ENCODE measurements at places on chromosomes 3 and 15. TPM values are rescaled to one million over a fixed set of nuclear protein-coding genes. Genes with fewer than 3 reads are reported as not detected.
A peak's percentile ranks its signal among the peaks of the same experiment; 100 is the strongest.

DNA sequence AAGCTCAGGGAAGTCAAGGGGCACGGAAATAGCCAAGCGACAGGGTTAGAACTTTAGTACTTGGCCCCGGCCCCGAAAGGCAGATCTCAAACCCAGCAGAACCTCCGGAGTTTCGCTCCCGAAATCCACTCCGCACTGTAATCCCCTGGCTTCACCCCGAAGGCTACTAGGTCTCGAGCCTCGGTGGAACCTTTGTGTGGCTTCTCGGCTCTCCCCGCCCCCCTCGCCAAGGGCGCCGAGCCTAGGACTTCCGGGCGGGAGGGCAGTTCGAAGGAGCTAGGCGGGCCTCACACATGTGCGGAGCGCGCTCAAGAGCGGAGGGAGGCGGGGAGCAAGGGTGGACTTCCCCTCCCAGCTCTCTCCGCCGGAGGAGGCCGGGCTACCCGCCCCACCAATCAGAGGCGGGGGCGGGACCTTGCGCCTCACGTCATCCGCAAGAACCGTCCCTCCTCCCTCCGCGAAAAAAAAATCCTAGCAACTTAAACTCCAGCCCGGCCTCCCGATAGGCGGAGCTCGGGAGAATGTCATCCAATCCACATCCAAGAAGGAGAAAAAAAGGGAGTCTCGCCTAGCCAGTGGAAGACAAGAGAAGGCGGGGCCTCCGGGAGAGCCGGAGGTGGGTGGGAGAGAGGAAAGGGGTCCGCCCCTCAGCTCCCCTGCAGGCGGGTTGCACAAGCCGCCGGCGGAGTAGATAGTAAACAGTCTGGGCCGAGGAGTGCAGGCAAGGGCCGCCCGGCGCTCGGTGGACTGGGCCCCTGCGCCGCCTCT is 2.4 kb upstream of the SIN3A start:
- DNase-seq, result peak; percentile 99

GRCh38 chr3:141881702-141882101 is 5.3 kb downstream of the ATP1B3 start:
- DNase-seq, result no peak

DNA sequence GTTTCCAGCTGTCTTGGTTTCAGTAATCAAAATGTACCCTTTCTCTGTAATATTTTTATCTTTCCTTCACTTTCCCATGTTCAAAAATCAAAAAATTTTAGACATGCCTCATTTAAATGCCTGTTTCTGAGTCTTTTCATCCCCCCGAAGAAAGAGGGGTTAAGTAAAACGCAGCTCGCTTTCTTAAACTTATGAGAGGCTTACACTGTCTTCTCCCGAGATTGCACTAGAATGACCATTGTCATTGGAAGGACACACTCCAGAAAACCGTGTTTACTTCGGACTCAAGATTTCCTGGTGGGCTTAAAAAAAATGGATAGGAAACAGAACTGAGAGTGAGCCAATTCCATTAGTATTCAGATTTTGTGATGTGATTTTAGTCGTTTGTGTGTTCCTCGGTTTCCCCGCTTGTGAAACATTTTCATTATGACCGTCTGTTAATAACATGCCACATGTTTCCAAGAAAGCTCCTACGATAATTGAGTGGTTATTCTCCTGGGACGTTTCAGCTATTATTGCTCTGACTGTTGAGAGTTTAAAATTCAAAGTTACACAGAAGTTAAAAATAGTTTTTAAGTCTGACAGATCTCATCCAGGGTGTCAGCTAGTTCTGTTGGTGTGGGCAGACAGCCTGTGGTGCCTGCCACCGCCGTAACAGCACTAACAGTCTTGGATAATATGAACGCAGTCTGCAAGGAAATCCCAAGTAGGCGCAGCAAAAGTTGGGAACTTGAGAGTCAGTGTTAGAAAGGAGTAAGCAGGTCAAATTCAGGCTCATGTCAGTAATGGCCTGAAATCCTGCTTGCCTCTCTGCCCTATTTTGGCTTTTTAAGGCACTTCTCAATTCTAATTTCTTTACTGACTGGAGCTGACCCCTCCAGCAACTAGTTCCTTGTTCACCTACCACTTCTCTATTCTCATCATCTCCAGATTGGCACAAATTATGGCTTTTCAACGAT is 1.5 kb downstream of the CRYBG3 start:
- DNase-seq, result no peak

DNA sequence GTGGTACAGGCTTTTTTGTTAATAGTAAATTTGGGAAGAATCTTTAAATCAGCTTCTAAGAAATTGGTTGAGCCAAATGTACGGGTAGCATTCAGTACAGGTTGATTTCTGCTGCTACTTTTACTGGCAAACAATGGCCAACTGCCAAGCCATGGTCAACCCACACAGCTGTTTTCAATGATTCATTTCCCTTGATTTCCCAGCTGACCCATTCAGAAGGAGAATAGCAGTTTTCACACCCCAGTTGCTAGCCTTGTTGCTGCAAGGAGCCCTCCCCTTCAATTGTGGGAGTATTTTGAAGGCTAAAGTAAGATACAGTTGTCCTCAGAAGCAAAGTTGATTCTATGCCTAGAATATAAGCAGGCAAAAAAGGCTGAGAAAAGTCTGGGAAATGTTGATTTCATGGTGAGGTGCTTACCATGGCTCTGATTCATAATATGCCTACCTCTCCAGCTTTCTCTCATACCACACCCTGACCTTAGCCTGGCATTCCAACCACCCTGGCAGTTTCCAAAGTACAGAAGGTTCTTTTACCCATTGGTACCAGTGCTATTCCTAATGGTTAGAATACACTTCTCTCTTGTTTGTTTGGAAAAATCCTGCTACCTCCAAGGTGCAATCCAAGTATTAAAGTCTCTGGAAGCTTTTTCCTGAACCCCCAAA is 320.3 kb upstream of the TGFBR2 start:
- peak; percentile 76 for DNase-seq

DNA sequence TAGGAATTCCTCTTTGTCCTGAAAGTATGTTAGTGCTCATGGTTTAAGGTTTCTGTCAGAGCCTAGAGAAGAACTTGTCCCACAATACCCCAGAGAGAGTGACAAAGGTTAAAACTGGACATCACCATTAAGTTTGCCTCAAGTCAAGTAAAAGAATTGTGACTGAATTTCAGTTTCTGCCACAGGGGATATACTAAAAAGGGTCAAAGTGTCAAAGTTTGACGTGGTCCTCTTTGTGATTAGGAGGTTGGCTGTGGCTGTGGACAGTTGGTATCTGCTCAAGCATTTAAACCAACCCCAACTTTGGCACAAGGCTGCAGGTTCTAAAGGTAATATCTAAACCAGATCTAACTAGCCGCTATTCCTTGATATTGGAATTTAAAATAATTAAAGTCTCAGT is 26.1 kb downstream of the FMN1 start:
- no peak for DNase-seq

- no peak for DNase-seq
Measured at GRCh38 chr15:31251165-31251564, 75.5 kb upstream of the KLF13 start.

DNA sequence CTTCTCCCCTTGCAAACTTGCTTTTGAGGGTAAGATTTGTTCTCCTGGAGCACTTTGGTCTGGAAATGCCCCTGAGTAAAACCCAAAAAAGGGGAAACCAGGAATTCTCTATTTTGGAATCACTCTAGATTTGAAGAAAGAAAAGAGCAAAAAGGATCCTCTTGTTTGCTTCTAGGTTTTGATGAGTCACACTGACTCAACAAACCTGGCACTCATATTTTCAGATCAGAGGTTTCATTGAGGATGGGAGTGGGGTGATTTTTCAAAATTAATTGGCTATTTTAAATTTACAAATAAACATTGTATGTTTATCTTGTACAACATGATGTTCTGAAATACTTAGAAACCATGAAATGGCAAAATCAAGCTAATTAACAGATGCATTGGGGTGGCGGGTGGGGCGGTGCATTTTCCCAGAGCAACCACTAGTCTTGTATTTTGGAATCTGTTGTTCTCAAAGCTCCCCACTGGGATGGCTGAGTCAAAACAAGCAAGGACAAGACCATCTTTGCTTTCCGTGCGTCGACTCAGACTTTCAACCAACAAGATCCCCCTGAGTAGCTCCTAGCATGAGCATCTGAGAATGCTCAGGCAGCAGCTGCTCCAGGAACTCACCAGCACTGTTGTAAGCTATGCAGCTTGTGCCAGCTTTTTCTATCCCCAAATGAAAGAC is 451.4 kb downstream of the WDR72 start:
- DNase-seq, result no peak

- DNase-seq, result no peak
Measured at GRCh38 chr3:194312743-194313281, 38.3 kb downstream of the CPN2 start.

GRCh38 chr3:173502983-173503568 is 105.5 kb downstream of the NLGN1 start:
- peak; percentile 3 for DNase-seq

GRCh38 chr15:76566276-76566675 is 229.7 kb downstream of the ISL2 start:
- peak; percentile 4 for DNase-seq

GRCh38 chr15:99677540-99678134 is 55.6 kb downstream of the LYSMD4 start:
- DNase-seq, result no peak

GRCh38 chr3:112445839-112446238 is 53.4 kb downstream of the BTLA start:
- DNase-seq, result no peak

SLC38A3 gene
- total RNA-seq, result not detected

MORC1 gene
- total RNA-seq, result not detected

ITIH1 gene
- total RNA-seq, result not detected

GOLGA6B gene
- total RNA-seq, result not detected
